ENCODE measurements at places on chromosomes 7 and 10.
A peak's percentile ranks its signal among the peaks of the same experiment; 100 is the strongest.

DNA sequence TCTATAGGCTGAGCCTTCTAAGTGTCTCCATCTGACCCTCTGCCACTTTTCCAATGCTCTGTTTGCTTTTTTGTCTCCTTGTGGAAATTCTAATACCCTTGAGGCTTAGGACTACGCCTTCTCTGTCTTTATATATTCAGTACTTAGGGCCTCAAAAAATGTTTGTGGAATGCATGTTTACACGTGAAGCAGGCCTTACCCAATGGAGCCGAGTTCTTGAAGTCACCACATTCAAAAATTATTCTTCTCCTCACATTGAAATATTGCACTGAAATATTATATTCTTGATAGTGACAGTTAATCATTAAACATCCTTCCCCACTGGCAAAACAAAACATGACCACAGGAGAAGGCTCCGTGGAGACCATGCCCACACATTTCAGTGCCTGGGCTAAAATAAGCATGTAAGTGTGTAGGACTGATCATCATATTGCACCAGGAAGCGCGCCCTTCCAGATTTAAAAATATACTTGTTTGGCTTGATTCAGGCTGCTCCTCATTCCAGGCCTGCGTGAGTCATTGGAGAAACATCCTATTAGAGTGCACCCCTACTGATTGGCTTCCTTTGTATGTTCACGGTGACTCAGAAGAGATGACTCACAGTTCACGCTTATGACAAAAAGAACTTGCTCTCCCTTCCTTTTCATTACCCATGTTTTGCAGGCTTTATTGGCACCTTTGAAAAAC is 307.4 kb upstream of the AOAH start:
- peak; percentile 16 for DNase-seq

GRCh38 chr10:70907637-70908405 is 19.5 kb upstream of the PCBD1 start:
- no peak for DNase-seq

- no peak for DNase-seq
Observed at GRCh38 chr10:95474228-95475002, 86.8 kb downstream of the SORBS1 start.

GRCh38 chr7:96285579-96285978 is 36.3 kb downstream of the SLC25A13 start:
- no peak for DNase-seq

DNA sequence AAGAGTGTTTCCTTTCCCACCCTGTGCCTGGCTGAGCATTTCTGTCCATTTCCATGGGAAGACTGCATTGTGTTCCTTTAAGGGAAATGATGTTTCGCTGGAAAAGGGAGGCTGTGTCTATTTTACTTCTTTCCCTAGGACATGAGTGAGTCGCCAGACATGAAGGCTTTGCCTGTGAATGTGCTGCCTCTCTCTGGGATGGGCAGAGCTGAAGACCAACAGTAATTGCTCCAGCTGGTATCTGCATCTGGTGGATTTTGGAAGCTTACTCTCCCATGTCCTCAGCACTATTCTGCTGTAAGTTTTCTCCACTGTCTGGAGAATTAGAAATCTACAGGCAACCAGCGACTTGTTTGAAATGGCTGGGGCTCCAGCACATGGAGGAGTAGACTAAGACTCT is 264.6 kb upstream of the BMPER start:
- DNase-seq, result no peak

- no peak for DNase-seq
Observed at GRCh38 chr7:33649476-33650441, 255.6 kb upstream of the BMPER start.

GRCh38 chr10:52979295-52979990 is 206.9 kb upstream of the MBL2 start:
- no peak for DNase-seq
